ENCODE measurements at places on chromosomes 13 and 19. TPM values are rescaled to one million over a fixed set of nuclear protein-coding genes. Genes with fewer than 3 reads are reported as not detected.

Gene PSG3
- not detected for total RNA-seq

Gene ERICH4
- not detected for total RNA-seq

Gene ZAR1L
- total RNA-seq = not detected

Gene SSC5D
- 0.24 TPM for total RNA-seq

Gene ZSWIM9
- 2.4 TPM for total RNA-seq

Gene SPTBN4
- 0.20 TPM for total RNA-seq

Gene SPART
- 14.2 TPM for total RNA-seq

Gene RELB
- total RNA-seq = 6.6 TPM

Gene CYP4F11
- total RNA-seq = 2.7 TPM

Gene LILRB1
- total RNA-seq = 1.3 TPM

Gene PALM
- total RNA-seq = 2.0 TPM

Gene PIK3R2
- 35.6 TPM for total RNA-seq

Gene FCAR
- 0.16 TPM for total RNA-seq

Gene SLC25A41
- total RNA-seq = 0.36 TPM

Gene SIGLEC8
- not detected for total RNA-seq

Gene CARD8
- total RNA-seq = 11.6 TPM

Gene SUGP1
- 26.5 TPM for total RNA-seq

Gene NLRP12
- total RNA-seq = 0.12 TPM

Gene ATP4B
- not detected for total RNA-seq

Gene ANGPTL8
- not detected for total RNA-seq

Gene SAE1
- total RNA-seq = 53.2 TPM
